ENCODE measurements at places on chromosomes 12 and 14. TPM values are rescaled to one million over a fixed set of nuclear protein-coding genes. Genes with fewer than 3 reads are reported as not detected.

- no peaks in the 10 kb centered on the region for H3K36me3 ChIP-seq
- H3K4me1 ChIP-seq, result no peaks in the 10 kb centered on the region
- H3K27ac ChIP-seq, result no peak overlapping the region
- H3K4me3 ChIP-seq, result peak overlapping the region; percentile 52
Observed at GRCh38 chr12:4809013-4809448, 88.8 kb downstream of the GALNT8 start.

DNA sequence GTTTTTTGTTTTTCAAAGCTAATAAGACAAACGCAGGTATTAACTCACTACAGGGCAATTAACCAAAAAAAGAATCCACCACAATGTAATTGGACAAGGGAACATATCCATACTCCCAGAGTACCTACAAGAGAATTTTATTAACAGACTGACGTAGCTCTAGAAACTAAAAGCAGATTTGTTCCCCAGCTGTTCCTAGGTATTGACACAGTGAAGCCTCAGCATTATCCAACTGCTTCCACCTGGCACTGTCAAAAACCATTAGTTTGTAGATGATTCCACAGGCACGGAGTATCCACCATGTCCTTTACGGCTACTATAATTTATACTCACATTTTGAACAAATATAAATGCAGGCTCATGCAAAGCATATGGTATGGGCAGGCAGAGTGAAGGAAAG is 22.3 kb downstream of the PPM1H start:
- DNase-seq, result no peak
- no peak overlapping the region for H3K4me3 ChIP-seq
- H3K27ac ChIP-seq, result no peak overlapping the region
- H3K27me3 ChIP-seq, result no peaks in the 10 kb centered on the region

DNA sequence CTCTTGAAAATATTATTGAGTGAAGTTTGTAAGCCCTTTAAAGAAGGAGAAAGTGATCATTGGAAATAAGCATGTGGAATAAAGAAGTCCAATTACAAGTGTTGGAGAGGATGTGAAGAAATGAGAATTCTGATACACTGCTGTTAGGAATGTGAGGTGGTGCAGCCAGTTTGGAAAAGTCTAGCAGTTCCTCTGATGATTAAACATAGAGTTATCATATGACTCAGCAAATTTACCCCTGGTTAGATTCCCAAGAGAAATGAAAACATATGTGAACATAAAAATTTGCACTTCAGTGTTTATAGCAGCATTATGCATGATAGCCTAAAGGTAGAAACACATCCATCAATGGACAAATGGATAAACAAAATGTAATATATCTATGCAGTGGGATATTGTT is 319.9 kb downstream of the AEBP2 start:
- no peaks in the 10 kb centered on the region for H3K36me3 ChIP-seq
- no peaks in the 10 kb centered on the region for H3K27me3 ChIP-seq
- no peak overlapping the region for H3K27ac ChIP-seq
- no peak for DNase-seq
- no peaks in the 10 kb centered on the region for H3K4me1 ChIP-seq
- H3K4me3 ChIP-seq, result no peak overlapping the region

DNA sequence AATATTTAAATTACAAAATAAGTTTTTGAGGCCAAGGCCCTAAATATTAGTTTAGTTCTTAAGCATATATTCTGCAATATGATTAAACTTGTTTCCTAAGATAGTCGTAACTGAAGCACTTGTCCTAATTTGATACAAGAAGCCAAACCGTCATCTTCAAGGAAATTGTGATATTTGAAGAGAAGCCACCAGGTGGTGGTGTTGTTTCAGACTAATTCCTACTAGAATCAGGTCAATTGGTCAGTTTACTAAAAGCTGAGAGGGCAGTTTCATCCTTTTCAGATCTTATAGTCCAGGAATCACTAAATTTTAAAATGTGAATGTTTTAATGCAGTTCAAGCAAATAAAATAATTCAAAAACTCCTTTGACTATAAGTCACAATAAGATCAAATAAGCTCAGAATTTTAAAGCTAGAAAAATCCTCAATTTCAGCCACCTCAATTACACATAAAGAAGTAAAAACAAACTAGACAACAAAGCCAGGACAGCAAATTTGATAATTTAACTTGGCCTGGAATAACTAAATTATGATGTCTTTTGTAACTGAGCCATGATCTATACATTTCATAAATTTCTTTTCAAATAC is 7.1 kb upstream of the ARL1 start:
- DNase-seq, result no peak
- no peak overlapping the region for H3K4me3 ChIP-seq
- no peak overlapping the region for H3K27ac ChIP-seq
- H3K36me3 ChIP-seq, result no peaks in the 10 kb centered on the region
- no peaks in the 10 kb centered on the region for H3K4me1 ChIP-seq

GRCh38 chr14:80164991-80165721 is 46.1 kb downstream of the DIO2 start:
- H3K4me1 ChIP-seq, result no peaks in the 10 kb centered on the region
- no peaks in the 10 kb centered on the region for H3K27me3 ChIP-seq
- no peak overlapping the region for H3K4me3 ChIP-seq
- no peak for DNase-seq
- no peak overlapping the region for H3K27ac ChIP-seq

GRCh38 chr14:93173943-93174395 is 10.7 kb downstream of the MOAP1 start:
- H3K4me1 ChIP-seq, result no peaks in the 10 kb centered on the region
- no peak overlapping the region for H3K27ac ChIP-seq
- H3K36me3 ChIP-seq, result no peaks in the 10 kb centered on the region

GRCh38 chr12:104877103-104877705 is 80.9 kb downstream of the SLC41A2 start:
- H3K36me3 ChIP-seq, result no peaks in the 10 kb centered on the region
- H3K27ac ChIP-seq, result no peak overlapping the region
- no peaks in the 10 kb centered on the region for H3K27me3 ChIP-seq
- peak; percentile 24 for DNase-seq

- no peaks in the 10 kb centered on the region for H3K27me3 ChIP-seq
- no peaks in the 10 kb centered on the region for H3K36me3 ChIP-seq
- peaks cover 6% of the 10 kb centered on the region for H3K4me1 ChIP-seq
- no peak overlapping the region for H3K27ac ChIP-seq
- H3K4me3 ChIP-seq, result no peak overlapping the region
- DNase-seq, result no peak
Observed at GRCh38 chr12:104490850-104491249, 34.1 kb downstream of the CHST11 start.

GRCh38 chr14:56340932-56341331 is 222.7 kb downstream of the PELI2 start:
- no peak overlapping the region for H3K4me3 ChIP-seq
- no peaks in the 10 kb centered on the region for H3K27me3 ChIP-seq
- no peaks in the 10 kb centered on the region for H3K36me3 ChIP-seq
- DNase-seq, result no peak

- no peaks in the 10 kb centered on the region for H3K4me1 ChIP-seq
- no peak overlapping the region for H3K27ac ChIP-seq
- H3K36me3 ChIP-seq, result no peaks in the 10 kb centered on the region
- no peak for DNase-seq
Observed at GRCh38 chr12:4037747-4038312, 164.6 kb upstream of the PARP11 start.

- no peak overlapping the region for H3K4me3 ChIP-seq
- no peaks in the 10 kb centered on the region for H3K36me3 ChIP-seq
- H3K27me3 ChIP-seq, result no peaks in the 10 kb centered on the region
- no peak overlapping the region for H3K27ac ChIP-seq
- no peaks in the 10 kb centered on the region for H3K4me1 ChIP-seq
- no peak for DNase-seq
Observed at GRCh38 chr12:69388371-69388770, 28.8 kb downstream of the YEATS4 start.

- H3K36me3 ChIP-seq, result no peaks in the 10 kb centered on the region
- no peaks in the 10 kb centered on the region for H3K27me3 ChIP-seq
- H3K4me3 ChIP-seq, result no peak overlapping the region
- no peak overlapping the region for H3K27ac ChIP-seq
Observed at GRCh38 chr14:100188392-100189030, 29.1 kb upstream of the DEGS2 start.

- peak; percentile 51 for DNase-seq
- H3K27ac ChIP-seq, result peak overlapping the region; percentile 79
- peak overlapping the region; percentile 24 for H3K4me3 ChIP-seq
- H3K27me3 ChIP-seq, result no peaks in the 10 kb centered on the region
- H3K4me1 ChIP-seq, result peaks cover 18% of the 10 kb centered on the region
- H3K36me3 ChIP-seq, result peaks cover 38% of the 10 kb centered on the region
Observed at GRCh38 chr14:23160924-23161522, 22.4 kb downstream of the SLC7A8 start.

DNA sequence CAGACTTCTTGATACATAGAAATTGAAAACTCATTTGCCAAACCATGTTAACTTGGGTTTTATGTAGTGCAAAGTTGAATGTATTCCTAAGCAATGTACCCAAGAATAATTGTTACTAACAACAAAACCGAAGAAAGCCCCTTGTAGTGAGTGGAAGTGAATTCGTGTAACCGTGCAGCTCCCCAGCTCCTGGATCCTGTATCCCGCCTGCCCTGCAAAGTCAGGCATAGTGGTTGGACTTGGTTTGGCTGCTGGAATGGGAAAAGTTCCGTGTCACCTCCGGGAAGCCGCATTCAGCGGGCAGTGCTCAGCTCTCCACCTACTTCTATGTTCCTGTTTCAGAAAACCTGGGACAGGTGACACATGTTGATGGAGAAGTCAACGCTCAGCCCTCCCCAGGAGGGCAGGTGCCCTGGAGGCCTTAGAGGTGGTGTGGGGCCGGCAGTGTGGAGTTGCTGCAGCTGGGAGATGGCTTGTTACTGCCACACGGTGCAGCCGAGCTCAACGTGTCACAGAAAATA is 29.2 kb upstream of the C14orf180 start:
- no peak for DNase-seq
- H3K36me3 ChIP-seq, result no peaks in the 10 kb centered on the region
- no peak overlapping the region for H3K4me3 ChIP-seq
- H3K27ac ChIP-seq, result no peak overlapping the region

DNA sequence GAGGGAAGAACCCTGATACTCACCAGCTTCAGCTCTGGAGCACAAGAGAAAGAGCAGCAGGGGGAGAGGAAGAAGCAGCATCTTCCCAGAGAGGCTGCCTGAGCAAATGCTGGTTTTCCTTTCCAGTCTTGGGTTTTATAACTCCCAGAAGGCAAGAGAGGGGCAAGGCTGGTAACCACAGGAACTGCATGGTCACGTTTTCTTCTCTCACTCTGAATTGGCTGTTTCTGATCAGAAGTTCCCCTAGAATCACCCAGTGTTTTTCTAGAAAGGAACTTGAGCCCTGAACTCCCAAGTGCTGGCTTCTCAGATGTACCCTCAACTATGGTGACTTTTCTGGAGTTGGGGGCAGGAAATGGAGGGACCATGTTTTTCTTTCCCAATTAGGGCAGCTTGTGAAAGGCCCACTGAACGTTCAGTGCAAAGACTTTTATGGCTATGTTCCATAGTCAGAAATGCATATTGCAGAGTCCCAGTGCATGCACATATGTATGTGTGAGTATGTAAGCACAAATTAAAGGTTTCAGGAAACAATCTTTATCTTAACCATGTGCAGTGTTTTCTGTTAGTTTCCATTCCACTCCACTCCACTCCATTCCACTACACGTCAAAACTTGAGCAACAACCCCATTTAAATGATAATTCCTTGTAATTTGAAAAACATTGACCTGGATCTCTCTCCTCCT is at the start of gene CMA1:
Gene CMA1 (minus strand): TSS at position 111 of the 686 bp plus-strand sequence. CDS start 30 bp downstream, at position 81.
- H3K27me3 ChIP-seq, result no peaks in the 10 kb centered on the region
- H3K36me3 ChIP-seq, result no peaks in the 10 kb centered on the region
- no peak within 1 kb of the TSS for H3K4me3 ChIP-seq
- no peak for DNase-seq
- H3K27ac ChIP-seq, result no peak within 1 kb of the TSS
- H3K4me1 ChIP-seq, result no peaks in the 10 kb centered on the region

DNA sequence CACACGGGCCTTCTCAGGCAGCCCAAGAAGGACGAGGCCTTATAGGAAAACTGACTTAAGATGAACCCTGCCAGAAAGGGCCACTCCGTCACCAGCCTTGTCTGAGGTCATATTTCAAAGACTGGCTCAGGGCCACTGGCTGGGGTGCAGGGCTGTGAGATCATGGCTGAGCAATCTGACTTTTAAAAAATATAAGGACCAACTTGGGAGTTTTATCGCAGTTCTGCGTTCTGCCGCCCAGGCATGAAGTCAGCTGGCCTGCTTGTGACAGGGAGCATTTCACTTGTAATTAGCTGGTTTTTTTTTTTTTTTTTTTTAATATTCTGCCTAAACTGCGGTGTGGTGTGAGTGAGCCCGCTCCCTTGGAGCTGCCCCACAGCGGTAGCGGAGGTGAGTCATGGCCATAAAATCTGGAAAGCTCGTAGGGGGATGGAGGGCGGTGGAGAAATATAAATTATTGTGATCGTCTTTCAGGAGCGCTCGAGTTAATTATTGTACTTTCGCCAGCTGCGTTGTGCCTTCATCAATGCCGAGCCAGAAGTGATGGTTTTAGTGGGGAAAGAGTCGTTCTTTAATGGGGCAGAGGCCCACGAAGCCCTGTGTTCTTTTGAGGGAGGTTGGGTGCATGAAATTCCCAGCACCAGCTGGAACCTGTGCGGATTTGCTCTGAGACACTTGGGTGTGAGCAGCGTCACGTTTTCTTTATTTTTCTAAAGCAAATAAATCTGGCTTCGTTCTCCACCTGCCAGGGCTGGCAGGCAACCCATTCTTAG is 231.9 kb downstream of the C12orf75 start:
- DNase-seq, result peak; percentile 82
- H3K36me3 ChIP-seq, result no peaks in the 10 kb centered on the region
- H3K4me1 ChIP-seq, result peaks cover 10% of the 10 kb centered on the region
- peak overlapping the region; percentile 77 for H3K27ac ChIP-seq

- no peaks in the 10 kb centered on the region for H3K36me3 ChIP-seq
- DNase-seq, result no peak
- no peaks in the 10 kb centered on the region for H3K27me3 ChIP-seq
Observed at GRCh38 chr12:108720757-108721514, 10.4 kb downstream of the CORO1C start.

Gene PIK3C2G
- total RNA-seq, result not detected

Gene NPFF
- not detected for total RNA-seq

Gene IL31
- total RNA-seq, result not detected

Gene SIRT4
- total RNA-seq, result 2.3 TPM

Gene SIX1
- total RNA-seq, result 41.4 TPM

Gene CLEC12A
- 0.52 TPM for total RNA-seq

Gene RNFT2
- total RNA-seq, result 0.50 TPM

Gene ABHD12B
- not detected for total RNA-seq

Gene C1QL4
- total RNA-seq, result not detected

Gene APAF1
- total RNA-seq, result 4.3 TPM

Gene RNU4-1
- 2,232 TPM for total RNA-seq

Gene GLIPR1L2
- total RNA-seq, result 0.54 TPM

Gene PGF
- 7.9 TPM for total RNA-seq

Gene CSRNP2
- total RNA-seq, result 19.2 TPM

Gene KRT81
- total RNA-seq, result not detected

Gene STAB2
- 0.04 TPM for total RNA-seq

Gene KRT75
- total RNA-seq, result not detected

Gene NGB
- total RNA-seq, result not detected

Gene SLC39A9
- total RNA-seq, result 11.8 TPM
